ENCODE measurements at places on chromosomes 11 and 22.

DNA sequence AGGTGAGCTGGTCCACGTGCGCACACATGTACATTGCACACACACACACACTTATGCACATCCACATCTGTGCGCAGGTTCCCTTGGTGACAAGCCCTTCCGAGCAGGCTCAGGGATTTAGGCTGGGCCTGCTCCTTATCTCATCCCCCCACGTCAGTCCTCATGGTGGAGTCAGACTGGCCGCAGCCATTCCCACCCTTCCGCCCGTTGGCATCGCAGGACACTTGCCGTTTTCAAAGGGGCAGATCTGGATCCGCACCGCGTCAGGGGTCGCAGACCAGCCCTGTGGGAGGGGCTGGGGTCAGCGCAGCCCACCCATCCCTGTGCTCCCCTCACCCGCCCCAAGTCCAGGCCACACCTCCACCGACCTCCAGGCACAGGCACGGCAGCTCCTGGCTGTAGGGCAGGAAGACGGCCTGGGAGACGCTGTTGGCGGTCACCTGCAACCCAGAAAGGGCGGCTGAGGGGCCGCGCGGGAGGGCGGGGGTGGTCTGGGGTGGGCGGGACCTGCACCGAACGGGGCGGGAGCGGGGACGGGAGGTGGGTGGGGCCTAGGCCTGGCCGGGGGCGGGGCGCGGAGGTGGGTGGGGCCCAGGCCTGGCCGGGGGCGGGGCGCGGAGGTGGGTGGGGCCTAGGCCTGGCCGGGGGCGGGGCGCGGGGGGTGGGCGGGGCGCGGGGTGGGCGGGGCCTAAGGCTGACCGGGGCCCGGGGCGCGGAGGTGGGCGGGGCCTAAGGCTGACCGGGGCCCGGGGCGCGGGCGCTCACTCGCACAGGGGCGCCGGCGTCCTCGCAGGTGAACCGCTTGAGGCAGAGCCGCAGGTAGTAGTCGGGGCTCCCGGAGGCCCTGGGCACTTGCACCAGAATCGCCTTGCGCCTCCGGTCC lies 13.3 kb downstream of the IL17REL start:
- DNase-seq: peak; percentile 41

GRCh38 chr22:25484521-25485315 lies 79.8 kb upstream of the GRK3 start:
- DNase-seq: no peak

DNA sequence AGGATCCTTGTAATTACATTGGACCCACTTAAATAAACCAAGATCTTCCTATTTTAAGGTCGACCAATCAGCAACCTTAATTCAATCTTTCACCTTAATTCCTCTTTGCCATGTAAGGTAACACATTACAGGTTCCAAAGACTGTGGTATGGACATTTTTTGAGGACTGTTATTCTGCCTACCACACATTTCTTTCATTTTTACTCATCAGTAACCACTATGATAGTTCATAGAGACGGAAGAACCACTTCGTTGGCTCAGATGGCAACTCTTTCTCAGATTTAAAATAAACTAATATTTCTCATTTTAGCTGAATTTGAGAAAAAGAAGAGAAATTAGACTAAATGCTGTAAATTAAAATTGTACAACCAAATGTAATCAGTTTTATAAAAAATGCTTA lies 96.3 kb downstream of the PAX6 start:
- DNase-seq: no peak

DNA sequence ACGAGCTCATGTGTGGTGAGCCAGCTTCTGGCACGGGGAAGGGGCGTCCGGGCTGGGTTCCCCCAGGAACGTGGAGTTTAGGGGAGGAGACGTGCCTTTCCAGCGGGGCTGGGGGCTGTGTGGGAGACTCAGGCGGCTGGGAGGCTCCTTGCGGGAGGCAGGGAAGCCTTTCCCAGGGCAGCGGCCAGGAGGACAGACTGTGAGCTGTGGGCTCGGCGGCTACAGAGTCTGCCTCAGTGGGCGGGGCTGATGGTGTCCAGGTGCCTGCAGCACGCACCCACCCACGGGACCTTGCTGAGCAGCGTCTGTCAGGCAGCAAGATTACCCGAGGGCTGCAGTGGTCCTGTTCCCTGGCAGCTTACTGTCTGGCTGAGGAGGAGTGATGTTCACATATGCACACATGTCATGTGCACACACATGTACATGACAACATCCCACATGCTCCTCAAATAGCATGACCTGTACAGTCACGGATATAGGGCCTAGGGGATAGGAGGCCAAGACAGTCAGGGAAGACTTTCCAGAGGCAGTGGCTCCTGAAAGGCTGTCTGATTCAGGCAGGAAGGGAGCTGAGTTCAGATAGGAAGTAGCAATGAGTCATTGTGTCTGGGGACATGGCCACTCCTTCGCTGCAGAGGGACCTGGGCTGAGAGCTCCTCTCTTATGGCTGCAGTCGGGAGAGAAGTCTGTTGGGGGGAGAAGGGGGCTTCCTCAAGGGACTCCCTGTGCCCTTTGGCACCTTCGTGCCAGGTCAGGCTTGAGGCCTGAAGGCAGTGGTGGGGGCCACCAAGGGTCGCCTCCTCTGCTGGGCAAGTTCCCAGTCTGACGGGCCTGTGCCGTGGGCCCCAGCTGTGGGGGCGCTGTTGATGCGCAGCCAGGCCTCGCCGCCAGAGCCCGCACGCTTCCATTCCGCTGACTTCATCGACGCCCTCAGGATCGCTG lies 23.3 kb upstream of the PPP6R3 start:
- DNase-seq: no peak

DNA sequence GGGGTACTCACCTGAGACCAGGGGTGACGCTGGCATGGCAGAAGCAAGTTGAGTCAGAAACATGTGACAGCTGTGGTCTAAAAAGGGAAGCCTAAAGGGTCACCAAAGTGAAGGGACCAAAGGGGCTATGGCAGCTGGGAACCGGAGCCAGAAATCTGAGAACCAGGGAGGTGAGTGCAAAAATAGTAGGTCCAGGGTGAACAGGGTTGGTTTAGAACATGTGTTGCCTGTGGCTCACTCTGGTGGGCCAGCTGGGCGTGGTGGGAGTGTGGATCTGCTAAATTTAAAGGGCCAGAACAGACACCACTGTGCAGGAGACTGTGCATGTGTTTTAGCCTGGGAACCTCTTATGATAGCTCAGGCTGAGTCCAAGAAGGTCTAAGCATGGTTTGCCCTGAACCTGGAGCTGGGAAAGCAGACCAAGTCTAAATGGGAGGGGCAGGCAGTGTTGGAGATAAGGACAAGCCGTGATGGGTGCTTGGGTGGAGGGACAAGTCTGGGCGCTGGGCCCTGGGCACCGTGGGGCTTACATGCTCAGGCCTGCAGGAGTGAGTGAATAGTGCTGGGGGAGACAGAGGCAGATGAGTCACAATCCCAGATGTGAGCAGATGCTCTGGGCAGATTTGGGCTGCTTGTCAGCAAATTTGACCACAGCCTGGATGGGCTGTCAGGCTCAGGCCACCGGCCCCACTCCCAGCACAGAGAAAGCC lies 41.4 kb upstream of the ZBED5 start:
- peak; percentile 53 for DNase-seq

- DNase-seq: no peak
Observed at GRCh38 chr11:122851366-122851966, 13.2 kb downstream of the CRTAM start.

DNA sequence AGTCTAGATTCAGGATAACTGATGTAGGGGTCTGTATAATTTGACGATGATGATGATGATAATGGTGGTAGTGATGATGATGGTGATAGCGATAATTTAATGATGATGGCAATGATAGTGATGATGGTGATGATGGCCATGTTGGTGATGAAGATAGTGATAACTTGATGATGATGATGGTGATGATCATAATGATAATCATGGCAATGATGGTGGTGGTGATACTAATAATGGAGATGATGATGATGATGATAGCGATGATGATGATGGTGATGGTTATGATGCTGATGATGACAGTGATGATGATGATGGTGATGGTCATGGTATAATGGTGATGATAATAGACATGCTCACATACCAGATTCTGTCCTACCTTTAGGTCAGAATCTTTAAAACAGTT lies 66.2 kb upstream of the SEZ6L start:
- no peak for DNase-seq

DNA sequence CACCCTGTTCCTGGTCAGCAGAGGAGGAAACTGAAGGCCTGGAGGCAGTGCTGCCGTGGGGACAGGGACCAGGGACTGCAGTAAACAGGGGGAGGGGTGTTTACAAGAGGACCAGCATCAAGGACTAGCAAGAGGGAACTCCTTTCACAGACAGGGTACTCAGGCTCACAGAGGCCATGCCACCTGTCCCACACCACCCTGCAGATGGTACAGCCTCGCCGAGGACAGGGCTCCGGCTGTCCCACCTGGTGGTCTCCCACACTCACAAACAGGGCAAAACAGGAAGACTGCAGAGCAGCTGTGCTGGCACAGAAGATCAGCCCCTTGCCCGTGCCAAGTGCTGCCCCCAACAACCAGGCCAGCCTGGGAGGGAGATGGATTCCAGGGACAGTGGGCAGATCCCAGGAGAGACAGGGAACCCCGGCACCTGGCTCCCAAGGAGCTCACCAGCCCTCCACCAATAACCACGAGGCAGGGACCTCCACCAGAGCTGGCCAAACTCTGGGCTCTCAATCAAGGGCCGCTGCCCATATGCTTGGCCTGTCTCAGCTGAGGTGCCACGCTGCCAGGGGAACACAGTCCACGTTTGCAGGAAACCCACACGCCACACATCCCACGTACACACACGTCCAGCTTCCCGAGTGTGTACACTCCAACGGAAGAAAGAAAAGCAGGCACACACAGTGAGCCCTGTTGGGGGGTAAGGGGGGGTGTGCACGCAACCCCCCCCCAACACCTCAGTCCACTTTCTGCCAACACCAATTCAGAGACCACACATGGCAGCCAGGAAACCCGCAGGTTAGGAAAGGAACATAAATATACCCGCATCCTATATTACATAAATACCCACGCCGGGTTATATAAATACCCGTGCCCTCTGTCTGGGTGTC lies 2.1 kb downstream of the CSNK1E start:
- DNase-seq: no peak

- no peak for DNase-seq
Observed at GRCh38 chr22:33861216-33861875, 58.9 kb downstream of the LARGE1 start.

GRCh38 chr22:27930331-27931060 lies 11.4 kb upstream of the PITPNB start:
- no peak for DNase-seq

- DNase-seq: no peak
Observed at GRCh38 chr11:33713151-33713855, 12.7 kb upstream of the C11orf91 start.

DNA sequence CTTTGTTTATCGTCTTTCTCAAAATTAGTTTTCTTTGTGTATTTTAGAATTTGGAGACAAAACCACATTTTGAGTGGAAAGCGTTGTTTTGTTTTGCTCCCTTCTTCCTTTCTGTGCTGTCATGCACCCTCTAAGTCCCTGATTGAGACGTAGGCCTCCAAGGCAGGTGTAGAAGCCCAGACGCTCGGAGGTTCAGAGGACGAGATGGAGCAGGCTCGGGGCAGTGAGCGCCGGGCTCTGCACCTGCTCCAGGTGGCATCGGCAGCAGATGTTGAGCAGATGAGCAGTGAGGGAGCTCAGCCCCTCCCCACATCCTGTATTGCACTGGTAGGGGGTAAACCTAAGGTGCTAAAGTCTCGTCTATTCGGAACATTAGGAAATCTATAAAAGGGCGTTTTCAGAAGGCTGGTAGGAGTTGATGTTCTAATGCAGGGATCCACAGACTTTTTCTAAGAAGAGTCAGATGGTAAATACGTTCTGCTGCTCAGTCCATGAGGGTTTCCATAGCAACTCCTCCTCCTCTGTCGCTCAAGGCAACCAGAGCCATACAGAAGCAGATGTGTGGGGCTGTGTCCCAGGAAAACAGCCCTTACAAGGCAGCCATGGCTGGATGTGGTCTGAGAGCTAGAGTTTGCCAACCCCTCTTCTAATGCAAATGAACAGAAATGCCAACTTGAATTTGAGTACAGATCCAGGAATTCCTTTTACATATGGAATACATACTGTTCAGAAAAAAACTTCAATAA lies 724.2 kb downstream of the BRD1 start:
- DNase-seq: no peak

DNA sequence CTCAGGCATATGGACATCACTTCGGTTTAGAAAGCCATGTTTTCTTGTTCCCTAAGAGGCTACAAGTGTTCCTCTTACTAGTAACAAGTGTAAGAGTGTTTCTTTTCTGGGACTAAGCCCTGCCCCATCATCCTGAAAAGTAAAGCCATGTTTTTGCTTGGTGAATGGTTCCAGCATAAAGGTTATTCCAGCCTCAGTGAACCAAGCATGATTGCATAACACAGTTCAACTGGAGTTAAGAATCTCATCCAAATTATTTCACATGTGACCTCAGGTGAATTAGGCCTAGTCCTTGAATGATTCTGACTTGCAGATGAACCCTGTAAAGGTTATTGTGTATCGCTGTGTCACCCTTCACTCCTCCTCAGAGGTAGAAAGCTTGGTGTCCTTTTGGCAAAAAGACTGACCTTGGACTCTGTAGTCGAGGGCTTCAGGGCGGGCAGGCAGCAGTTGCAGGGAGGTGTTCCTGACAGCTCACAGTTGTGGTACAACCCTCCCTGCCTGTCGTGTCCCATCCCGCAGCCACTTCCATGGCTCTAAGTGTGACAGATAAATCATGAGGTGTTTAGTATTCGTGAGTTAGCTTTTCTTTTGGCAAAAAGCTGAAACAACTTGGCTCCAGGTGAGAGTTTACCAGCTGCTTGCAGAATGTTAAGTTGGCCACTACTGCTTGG lies 321.8 kb downstream of the CADM1 start:
- no peak for DNase-seq

GRCh38 chr11:121717296-121717695 lies 264.5 kb upstream of the SORL1-AS1 start:
- no peak for DNase-seq

DNA sequence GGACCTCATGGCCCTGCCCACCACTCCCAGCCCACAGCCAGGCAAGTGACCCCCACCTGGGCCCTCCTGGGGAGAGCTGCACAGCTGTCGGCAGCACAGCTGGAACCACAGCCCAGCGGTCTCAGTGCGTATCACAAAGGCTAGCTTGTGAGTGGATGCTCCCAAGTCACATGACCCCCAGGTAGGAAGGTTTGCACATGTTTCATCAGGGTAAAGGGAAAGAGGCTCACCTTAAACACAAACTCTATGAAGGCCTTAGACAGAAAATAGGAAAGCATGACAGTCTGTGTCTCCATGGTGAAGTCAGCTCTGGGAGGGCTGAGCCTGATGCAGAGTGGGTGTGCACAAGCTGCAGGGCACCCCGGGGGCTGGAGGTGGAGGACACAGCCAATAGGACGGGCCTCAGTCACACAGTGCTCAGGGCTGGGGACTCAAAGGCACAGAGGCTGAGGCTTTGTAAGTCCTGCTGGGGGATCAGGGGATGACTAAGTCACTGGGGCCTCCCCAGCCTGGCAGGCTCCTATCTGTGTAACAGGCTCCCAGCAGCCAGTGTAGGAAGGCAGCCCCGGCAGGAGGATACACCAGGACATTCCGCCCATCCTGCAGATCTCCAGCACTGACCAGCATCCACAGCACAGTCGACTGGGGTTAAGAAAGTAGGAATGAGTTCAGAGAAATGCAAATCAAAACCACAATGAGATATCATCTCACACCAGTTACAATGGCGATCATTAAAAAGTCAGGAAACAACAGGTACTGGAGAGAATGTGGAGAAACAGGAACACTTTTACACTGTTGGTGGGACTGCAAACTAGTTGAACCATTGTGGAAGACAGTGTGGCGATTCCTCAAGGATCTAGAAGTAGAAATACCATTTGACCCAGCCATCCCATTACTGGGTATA lies 22.0 kb downstream of the CELSR1 start:
- no peak for DNase-seq

- DNase-seq: no peak
Observed at GRCh38 chr11:100442017-100442416, 245.1 kb upstream of the ARHGAP42 start.
